A549 treated with RU486 at 1 μM for 4 hours (cell line): ENCODE measurements at places on chromosomes 3 and 15. TPM values are rescaled to one million over a fixed set of nuclear protein-coding genes. Genes with fewer than 3 reads are reported as not detected.

Gene EXOG
- total RNA-seq: 10.9 to 18.6 TPM (median 12.8 TPM) in 5 replicates

Gene CLCN2
- total RNA-seq: 4.1 to 6.6 TPM (median 5.4 TPM) in 5 replicates

Gene ESYT3
- total RNA-seq: 0.57 to 0.88 TPM (median 0.76 TPM) in 5 replicates

Gene FAM219B
- 28.6 to 38.9 TPM (median 34.3 TPM) in 5 replicates for total RNA-seq

Gene MIX23
- total RNA-seq: 49.8 to 79.3 TPM (median 55.4 TPM) in 5 replicates

Gene IL17RC
- 11.9 to 16.6 TPM (median 13.0 TPM) in 5 replicates for total RNA-seq

Gene SGO1
- 12.0 to 19.5 TPM (median 15.9 TPM) in 5 replicates for total RNA-seq

Gene SCG5
- total RNA-seq: 2.0 to 3.1 TPM (median 2.5 TPM) in 5 replicates

Gene MUC20
- total RNA-seq: 0.51 to 1.1 TPM (median 0.80 TPM) in 5 replicates

Gene SLC27A2
- 28.1 to 33.7 TPM (median 29.4 TPM) in 5 replicates for total RNA-seq

Gene CCDC54
- not detected in 5 replicates for total RNA-seq
